ENCODE measurements at places on chromosomes 4 and X.

- DNase-seq: no peak
These were observed 30.7 kb upstream of the ZNF280C start for GRCh38 chrX:130299279-130300009.

DNA sequence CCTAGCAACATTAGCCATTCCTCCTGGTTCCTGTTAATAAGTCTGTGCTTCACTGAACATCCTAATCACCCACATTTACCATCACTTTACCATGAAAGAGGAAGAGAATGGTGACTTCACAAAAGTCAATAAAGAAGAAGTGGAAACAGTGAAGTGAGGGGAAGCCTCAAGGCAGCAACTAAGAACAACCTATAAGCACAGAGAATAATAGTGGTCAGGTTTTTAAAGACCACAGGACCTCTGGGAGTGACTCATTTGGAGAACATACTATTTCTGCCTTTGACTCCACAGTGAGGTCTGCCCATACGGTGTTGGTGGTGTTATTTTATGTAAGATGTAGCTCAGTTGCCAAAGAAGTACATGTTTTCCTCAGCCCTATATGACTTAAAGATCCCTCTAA is 86.0 kb upstream of the TET2 start:
- peak; percentile 29 for DNase-seq

DNA sequence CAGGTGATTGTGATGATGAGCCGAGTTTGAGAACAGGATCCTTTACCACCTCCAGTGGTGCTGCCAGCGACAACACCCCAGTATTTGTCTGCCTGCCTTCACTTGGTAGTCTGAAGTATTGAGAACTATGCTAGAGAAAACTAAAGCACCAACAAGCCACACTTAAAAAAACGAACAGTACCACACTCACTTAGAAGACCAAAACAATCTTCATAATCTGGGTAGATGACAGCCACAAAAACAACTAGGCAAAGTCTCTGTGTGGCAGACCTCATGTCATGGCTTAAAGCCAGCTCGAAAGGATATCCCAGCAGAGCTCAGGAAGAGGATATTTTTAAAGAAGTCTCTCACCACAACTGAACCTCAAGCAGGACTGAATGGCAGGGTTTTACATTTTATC is 236.0 kb downstream of the GPC3 start:
- DNase-seq: no peak

- no peak for DNase-seq
These were observed 31.5 kb upstream of the LNX1 start for GRCh38 chr4:53622739-53623151.

DNA sequence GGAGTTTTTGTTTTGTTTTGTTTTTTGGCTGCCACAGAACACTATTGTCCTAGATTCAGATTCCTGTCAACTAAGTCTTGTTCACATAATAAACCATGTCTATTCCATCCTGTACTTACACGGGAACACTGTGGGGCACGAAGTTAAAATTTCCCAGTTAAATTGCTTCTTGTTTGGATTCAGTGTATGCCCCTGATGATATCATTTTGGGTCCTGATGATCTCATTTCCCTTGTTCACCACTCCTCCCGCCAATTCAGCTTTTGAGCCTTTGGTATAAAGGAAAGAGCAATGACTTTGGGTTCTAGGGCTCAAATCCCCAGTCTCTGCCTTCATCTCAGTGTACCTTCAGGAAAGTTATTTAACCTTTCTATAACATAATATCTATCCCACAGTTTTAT is 333.5 kb downstream of the FBXW7 start:
- no peak for DNase-seq

Data from CD4-positive, alpha-beta T cell treated with Interleukin-4 for 4 hours (primary cell).